Fibroblast of mammary gland (primary cell): ENCODE measurements at places on chromosomes 11 and 22.

DNA sequence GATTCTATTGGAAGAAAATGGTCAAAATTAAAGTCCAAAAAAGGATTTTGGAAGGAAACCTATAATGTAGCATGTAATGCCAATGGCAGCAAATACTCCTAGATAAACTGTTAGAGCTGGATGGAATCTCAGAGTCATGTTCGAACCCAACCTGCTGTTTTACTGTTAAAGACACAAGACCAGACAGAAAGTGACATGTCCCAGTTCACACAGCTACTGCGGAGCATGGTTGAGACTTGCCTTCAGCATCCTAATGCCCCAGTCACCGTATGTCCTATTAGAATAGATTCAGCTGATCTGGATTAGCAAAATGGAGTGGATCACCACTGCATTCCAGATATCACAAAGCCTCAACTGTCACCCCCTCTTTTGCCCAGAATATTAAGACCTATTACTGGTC is 14.9 kb downstream of the PISD start:
- DNase-seq: no peak

- no peak for DNase-seq
Observed at GRCh38 chr22:37334859-37335805, 52.8 kb downstream of the CYTH4 start.

DNA sequence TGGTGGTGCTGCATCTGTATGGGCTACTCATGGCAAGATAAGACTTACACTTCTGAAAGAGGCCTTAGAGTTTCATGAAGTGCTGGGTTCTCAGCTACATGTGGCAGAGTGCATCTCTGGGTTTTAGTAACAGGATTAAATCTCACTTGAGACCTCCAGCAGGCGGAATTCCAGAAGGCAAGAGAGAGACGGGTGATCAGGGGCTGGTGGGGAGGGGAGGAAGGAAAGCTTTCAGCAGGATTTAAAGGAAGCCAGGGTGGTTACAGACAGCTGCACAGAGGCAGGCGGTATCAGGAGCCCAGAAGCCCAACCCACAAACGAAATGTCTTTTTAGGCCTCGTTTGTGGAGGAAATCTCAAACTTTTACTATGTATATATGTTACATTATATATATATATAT is 56.2 kb upstream of the CD82 start:
- no peak for DNase-seq

DNA sequence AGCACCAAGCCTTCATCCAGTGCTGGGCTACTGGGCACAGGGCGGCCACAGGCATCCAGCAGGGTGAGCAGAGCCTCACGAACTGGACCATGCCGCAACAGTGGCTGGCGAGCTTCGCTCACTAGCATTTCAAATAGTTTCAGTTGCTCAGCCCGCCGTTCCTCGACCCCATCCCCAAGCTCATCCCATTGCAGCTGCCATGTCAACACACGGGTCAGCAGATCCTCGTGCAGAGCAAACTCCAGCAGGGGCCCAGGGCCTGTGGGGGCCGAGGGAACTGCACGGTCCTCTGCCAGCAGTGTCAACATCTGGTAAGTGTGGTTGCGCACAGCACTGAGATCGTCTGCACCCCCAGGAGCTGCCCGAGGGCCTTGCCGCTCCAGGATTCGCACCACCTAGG is 10.6 kb downstream of the FHIP1B start:
- DNase-seq: no peak

DNA sequence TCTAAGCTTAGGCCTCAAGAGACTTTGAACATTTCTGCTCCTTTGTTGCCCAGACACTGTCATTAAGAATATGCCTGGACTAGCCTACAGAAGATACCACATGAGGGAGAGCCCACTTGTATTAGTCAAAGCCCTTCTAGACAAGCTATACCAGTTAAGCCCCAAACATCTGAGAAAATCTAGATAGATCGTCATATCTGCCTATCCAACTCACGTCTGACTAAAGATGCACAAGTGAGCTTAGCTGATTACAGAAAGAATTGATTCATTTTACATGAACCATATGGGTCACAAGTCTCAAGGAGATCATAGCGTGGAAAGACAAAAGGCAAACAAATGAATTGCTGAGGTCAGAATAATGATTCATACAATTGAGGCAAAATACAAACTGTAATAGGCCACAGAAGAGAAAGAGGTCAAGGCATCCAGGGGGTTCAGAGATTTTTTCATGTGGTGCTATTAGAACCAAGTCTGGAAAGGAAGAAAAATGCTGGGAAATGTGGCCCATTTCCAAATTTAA is 1155.5 kb upstream of the TENM4 start:
- DNase-seq: no peak

GRCh38 chr11:130209954-130210854 is 50.6 kb downstream of the ST14 start:
- DNase-seq: no peak

DNA sequence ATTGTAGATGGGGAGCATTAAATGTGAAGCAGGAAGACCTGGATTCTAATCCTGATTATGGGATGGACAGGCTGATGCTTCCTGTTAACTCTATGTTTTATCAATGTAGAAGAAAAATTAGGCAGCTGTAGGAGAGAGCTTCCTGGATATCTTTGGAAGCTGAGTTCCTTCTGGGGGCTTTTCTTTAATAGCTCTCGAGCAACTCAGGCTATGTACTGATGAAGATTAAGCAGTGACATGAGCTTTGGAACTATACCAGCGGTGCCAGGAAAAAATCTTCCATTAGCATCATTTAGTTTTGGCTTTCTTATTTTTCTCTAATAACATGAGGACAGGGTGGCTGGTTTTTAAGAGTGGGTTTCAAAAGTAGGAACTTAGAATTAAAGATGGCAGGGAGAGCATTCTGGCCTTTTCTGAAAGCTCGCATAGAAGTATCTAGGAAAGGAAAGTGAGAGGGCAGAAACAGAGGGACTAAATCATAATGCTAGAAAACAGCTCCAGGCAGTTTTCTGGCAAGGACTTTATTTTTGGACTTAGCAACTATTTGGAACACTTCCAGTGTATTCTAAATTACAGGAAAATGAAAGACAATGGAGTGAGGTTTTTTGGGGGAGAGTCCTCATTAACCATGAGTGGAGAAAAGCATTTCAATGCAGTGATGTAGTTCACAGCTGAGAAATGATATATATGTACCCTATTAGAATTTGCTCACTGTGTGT is 69.2 kb upstream of the RRM1 start:
- DNase-seq: peak; percentile 59

GRCh38 chr11:82906236-82906635 is 4.7 kb downstream of the DDIAS start:
- DNase-seq: peak; percentile 46

DNA sequence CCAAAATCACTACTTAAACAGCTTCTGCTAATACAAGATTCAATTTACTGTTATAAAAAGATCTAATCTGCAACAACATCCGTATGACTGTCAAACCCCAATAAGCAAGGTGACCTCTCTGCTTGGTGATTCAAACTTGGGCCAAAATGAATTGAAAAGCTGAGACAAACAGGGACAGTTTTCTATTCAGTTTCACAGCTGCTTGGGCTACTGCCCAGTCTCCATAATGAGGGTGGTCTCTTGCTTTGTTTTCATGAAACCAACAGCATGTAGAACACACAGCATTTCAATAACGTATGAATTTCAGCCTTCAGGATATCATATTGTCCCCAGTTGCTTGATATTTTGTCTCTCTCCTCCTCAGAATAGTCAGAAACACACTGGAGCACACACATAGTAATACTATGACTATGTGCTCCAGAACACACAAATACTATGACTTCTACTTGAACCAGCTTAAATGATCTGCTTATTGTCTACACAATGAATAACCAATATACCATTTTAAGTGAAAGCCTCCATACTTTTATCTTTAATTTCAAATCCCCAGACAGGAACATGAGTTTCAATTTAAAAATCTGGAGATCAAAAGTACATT is 285.0 kb downstream of the TTC28 start:
- DNase-seq: no peak
